Transverse colon (tissue), 4 donors: ENCODE measurements at places on chromosomes 13 and 19. TPM values are rescaled to one million over a fixed set of nuclear protein-coding genes. Genes with fewer than 3 reads are reported as not detected.

The LRG1 gene
- total RNA-seq = 15.4 TPM

DNA sequence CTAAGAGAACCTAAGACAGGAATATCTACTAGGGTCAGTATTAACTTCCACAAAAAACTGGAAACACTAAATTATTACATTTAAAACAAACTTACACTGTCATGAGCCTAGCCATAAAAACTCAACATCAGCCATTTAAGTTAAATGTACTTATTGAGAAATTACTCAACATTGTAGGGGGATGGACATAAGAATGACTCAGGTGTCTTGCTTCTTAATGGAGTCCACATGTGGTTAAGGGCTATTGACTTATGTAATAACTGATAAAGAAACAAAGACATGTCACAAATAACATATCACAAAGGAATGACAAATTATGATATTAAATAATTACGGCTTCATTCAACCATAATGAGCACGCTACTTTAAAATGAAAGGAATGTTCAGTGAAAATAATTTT is 36.2 kb downstream of the CLDN10 start:
- DNase-seq = no peak

DNA sequence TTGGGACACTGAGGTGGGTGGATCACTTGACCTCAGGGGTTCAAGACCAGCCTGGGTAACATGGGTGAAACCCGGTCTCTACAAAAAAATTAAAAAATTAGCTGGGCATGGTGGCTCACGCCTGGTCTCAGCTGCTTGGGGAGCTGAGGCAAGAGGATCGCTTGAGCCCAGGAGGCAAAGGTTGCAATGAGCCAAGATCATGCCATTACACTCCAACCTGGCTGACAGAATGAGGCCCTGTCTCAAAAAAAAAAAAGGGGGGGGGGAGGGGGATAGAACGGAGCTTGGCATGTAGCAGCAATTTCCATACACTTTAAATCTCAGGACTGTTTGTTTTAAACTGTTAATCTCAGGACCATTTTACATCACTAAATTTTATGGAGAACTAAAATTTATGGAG is 2.2 kb downstream of the ACP7 start:
- no peak for DNase-seq

The KPNA3 gene
- 26.3 TPM for total RNA-seq

DNA sequence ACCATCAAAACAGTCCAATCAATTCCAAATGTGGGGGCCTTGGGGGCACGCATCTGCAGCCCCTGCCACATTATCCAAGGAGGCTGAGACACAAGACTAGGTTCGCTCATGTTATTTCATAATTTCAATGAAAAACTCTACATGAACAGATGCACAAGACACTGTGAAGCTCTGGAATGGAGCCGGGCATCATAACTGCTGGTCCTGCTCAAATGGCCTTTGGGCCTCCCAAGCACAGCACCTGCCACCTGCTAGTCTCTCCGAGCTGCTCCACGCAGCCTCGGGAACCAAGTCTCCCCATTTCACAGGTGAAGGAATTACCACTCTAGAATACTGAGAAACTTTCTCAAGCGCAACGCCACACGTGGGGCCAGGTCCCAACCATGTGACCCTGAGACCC is 16.9 kb downstream of the CARS2 start:
- DNase-seq = no peak

The GSX1 gene
- total RNA-seq = not detected

- no peak for DNase-seq
These were observed 27.6 kb downstream of the ARL11 start for GRCh38 chr13:49655906-49656305.

The FFAR2 gene
- total RNA-seq = not detected

The NLRP11 gene
- total RNA-seq = not detected

- no peak for DNase-seq
These were observed 27.4 kb downstream of the CCL25 start for GRCh38 chr19:8079988-8080387.

- DNase-seq = no peak
These were observed 58.3 kb downstream of the IRS2 start for GRCh38 chr13:109728061-109728460.

The RFXAP gene
- total RNA-seq = 4.0 TPM

The LINGO3 gene
- not detected for total RNA-seq

The GJB2 gene
- total RNA-seq = 38.4 TPM

DNA sequence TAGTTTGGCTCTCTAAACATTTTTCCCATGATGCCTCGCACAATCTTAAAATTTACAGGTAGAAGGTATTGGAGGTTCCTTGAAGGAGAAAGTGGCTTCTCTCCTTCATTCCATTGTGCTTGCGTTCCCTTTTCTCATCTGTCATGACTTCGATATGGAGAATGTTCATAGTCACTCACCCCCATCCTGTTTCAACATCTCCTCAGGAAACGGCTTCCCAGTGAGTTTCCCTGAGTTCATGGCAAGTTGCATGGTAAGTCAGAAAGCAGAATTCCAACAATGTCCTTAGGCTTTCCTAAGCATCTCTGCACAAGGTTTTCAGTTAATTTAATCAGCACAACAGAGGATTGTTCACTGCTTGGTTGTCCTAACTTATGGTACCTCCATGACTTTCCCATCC is 581.8 kb upstream of the SLITRK5 start:
- DNase-seq = no peak

DNA sequence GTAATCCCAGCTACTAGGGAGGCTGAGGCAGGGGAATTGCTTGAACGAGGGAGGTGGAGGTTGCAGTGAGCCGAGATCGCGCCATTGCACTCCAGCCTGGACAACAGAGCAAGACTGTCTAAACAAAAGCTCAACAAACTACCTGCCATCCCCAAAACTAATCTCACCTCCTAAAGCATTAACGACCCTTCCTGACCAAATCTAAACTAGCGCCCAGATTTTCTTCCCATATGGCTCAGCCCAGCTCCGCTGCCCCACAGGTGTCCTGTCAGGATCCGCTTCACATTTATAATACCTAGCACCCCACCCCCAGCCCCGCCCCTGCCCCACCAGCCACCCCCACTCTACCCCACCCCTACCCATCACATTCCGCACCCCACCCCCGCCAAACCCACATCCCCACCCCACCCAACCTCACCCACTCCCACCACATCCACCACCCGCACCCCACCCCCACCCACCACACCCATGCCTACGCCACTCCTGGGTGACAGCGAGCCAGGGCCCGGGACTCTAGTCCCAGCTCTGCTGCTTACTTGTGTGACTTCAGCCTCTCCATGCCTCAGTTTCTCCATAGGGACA is 599 bp downstream of the C19orf12 start:
- no peak for DNase-seq

DNA sequence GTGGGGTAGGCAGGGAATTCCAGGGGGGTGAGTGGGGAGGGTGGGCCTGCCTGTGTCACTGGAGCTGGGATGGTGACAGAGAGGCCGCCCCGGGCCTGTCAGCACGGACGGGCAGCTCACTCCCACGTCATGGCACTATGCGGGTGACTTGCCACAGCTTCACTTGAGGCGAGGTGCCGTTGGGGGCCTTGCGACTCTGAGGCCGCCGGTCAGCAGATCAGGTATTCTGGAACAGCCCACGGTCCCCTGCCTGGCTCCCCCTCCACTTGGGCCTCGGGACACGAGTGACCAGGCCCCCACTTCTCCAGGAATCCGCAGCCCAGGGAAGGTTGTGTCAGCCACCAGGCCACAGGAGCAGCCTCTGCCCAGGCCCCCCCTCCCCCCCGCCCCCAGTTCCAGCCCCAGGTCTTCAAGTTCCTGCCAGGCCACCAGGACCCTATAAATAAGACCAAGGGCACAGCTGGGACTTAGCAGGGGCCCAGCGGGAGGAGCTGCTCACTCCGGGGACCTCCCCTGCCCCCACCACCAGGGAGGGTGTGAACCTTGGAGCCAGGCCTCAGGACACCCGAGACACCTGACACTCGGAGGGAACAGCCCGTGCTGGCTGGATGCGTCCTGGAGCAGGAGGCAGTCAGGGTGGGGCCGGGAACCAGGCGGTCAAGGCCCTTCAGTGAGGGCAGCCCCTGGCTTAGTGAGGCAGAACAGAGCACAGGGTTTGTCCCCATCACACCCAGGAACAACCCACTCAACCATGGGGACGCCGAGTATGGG is 2.7 kb upstream of the MIDN start:
- DNase-seq = peak; percentile 88

DNA sequence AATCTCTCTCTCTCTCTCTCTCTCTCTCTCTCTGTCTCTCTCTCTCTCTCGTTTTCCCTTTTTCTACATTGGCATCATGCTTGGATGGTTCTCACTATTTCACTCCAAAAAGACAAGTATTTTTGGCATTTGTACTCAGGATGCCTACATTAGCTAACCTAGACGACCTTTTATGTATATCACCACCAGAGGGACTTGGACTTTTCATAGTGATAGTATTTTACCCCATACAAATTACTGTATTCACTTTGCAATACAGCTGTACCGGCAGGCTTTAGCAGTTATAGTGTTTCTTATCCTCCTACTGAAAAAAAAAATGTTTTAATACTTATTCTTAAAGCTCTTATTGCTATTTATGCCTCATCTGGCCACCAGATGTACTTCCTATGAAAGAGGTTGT is 687.2 kb upstream of the KLHL1 start:
- no peak for DNase-seq

DNA sequence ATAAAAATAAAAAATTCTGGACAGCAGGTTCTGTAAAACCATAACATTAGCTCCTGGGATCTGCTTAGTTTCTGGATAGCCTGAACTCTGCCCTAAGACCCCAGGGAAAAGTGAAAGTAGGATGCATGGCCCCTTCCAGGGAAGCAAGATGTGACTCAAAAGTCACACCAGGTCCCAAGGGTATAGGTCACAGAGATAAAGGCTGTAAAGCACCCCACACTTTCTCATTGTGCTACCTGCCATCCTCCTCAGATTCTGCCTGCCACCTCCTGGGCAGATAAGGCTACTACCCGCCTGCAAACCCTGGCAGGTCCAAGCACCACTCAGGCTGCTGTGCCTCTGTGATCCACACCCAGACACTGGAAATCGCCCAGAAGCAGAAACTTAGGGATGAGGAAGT is 20.6 kb downstream of the FFAR2 start:
- peak; percentile 71 for DNase-seq

DNA sequence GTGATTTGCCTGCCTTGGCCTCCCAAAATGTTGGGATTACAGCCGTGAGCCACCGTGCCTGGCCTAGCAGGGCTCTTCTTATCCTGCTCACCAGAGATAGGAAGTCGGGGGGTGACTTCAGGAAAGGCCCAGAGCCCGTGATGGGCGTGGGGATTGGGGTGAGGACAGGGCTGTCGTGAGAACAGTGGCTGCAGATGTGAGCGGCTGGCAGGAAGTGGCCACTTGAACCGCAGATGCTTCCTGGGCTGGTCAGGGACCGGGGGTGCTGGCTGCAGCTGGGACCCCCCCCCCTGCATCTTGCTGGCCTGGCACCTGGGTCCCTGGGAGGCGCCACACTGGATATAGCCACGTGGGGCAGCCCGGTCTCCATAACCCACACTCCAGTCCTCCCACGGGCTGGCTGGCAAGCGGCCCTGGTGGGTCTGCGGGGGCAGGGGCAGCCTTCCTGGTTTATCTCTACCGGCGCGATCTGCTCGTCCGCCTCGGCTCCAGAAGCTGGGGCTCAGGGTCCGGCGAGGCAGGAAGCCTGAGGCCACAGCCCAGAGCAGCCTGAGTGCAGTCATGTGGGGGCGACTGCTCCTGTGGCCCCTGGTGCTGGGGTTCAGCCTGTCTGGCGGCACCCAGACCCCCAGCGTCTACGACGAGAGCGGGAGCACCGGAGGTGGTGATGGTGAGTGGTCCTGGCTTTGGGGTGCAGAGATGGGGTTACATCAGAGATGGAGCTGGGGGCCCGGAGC is at the start of gene F2RL3:
Gene F2RL3, plus strand, starts transcription at position 371 of the 737 bp plus-strand sequence. Its CDS starts 191 bp downstream, at position 562.
- DNase-seq = peak; percentile 70

The ZNF835 gene
- 2.2 TPM for total RNA-seq

The TTC9B gene
- not detected for total RNA-seq

DNA sequence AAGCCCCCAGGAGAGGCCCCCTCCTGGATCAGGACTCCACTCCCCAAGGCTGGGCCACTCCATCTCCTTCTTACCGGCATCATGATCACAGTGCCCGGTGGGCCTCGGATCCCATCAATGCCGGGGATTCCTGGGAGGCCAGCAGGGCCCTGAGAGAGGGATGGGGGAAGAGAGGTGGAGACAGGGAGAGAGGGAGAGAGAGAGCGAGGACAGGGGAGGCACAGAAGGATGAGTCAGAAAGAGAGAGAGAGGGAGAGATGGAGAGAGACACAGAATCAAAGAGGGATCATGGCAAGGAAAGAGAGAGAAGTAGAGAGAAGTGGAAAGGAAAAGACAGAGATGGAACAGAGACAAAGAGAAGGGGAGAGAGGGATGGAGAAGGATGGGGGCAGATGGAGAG is 13.8 kb downstream of the COL5A3 start:
- no peak for DNase-seq

The ZNF549 gene
- 5.2 TPM for total RNA-seq

The TEX26 gene
- total RNA-seq = not detected

The FSD1 gene
- total RNA-seq = 2.9 TPM

The ZNF699 gene
- total RNA-seq = 2.0 TPM

The GATAD2A gene
- 82.7 TPM for total RNA-seq

GRCh38 chr13:95106562-95106961 is 194.7 kb downstream of the ABCC4 start:
- no peak for DNase-seq

DNA sequence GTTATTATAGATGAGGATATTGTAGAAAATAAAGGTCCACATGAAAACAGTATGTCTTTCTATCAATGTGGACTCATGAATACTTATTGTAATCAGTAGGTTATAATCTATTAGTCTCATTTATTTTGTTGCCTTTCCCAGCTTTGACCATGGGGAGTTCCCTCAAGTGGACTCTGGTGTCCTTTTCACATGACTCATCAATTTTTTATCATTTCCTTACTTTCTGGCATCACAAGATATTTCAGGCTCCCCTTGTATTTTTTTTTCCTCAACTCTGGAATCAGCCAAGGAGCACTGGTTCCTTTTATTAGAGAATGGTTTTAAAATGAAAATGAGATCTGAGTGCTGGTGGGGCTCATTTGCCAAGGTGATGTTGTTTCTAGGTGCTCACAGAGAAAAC is 63.4 kb upstream of the DIAPH3 start:
- no peak for DNase-seq

The AKAP8L gene
- total RNA-seq = 112 TPM

GRCh38 chr13:33721724-33722123 is 96.2 kb upstream of the RFC3 start:
- DNase-seq = no peak

DNA sequence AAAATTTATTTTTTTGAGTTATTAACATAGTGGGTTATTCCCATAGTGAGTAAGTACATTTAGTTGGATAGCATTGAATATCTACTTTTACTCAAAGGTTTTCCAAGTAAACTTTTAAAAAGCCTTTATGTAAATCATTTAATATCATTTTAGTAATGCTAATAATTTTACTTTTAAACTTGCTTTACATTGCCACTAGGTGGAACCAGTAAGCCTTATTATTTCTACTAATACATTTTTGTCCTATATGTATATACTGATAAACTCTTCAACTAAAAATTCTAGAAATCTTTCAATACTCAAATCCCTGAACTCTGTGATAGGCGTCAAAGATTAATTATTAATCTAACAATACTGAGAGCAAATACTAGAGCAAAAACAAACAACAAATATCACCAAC is 1709.2 kb upstream of the PCDH20 start:
- no peak for DNase-seq

The NAPSA gene
- 1.6 TPM for total RNA-seq

GRCh38 chr13:73894995-73895571 is 239.1 kb downstream of the KLF12 start:
- no peak for DNase-seq
